ENCODE measurements at places on chromosomes 11 and 22. TPM values are rescaled to one million over a fixed set of nuclear protein-coding genes. Genes with fewer than 3 reads are reported as not detected.

Gene HTR3A
- total RNA-seq = 0.25 TPM

- DNase-seq = no peak
Observed at GRCh38 chr11:45089251-45089650, 57.2 kb upstream of the PRDM11 start.

Gene CEP164
- 27.5 TPM for total RNA-seq

DNA sequence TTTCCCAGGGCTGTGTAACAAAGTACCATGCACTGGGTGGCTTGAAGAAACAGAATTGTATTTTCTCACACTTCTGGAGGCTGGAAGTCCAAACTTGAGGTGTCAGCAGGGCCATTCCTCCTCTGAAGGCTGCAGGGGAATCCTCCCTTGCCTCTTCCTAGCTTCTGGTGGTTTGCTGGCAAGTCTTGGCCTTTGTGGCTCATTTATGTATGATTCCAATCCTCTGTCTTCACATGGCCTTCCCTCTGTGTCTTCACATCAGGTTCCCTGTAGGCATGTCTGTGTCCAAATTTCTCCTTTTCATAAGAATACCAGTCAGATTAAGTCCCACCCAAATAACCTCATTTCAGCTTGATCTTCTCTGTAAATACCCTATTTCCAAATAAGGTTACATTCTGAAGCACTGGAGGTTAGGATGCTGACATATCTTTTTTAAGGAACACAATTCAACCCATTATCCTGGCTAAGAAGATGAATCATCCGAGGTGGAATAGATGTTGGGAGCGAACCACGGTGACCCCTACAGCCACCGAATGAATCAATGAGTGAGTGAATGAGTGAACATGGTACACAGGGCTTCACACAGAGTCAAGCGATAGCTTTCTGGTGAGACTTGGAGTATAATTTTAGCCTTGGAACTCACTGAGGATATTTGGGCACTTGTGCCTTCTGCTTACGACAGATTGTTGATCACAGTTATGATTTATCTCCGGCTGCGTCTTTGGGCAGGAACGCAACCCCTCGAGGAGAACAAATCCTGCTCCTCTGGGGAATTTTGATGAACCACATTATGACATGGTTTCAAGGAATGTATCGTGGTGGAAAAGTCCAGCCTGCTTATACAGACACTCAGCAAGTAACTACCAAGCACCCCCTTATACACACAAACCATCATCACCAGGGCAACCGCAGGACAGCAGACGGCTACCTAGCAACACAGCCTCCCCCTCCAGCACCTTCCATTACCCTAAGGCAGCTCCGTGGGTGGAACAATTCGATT lies 34.3 kb upstream of the MICAL2 start:
- DNase-seq = peak; percentile 99

Gene CCDC73
- total RNA-seq = 0.07 TPM

DNA sequence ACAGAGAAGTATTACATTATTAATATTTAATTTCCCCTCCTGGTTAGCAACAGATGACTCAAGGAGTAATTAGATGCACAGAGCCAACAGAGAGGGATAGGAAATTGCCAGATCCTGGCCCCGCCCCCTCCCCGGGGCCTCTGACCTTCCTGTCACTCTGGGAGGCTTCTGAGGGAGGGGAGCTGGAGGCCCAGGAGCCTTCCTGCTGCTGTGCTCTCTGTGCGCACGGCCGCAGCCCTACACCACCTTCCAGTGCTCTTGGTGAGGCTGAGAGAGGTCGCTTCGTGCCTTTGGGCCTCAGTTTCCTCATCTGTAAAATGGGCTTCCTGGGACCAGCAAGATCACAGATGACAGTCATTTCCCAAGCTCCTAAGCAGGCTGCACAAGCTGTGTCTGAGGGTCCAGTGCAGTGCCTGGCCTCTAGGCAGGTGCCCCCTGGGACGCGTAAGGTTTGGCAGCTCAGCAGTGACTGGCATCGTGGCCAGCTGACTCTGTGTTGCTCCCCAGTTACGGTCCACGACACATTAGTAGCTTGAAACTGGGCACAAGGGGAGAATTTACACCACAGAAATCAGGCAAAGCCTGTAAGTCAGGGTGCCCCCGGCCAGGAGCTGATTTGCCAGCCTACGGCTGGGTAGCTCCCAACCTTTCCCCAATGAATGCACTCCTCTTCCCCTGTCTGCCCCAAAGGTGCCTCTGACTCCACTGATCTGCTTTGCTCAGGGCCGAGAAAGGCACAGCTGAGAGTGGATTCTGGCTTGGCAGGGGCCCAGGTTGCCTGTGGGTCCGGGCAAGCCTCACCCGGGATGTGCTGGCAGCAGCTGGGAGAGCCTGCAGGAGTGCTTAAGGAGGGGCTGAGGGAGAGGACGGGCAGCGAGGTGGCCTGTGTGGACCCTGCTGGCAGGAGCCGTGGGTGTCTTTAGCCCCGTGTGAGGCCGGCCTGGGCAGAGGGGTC lies 2.3 kb downstream of the ADORA2A start:
- DNase-seq = no peak

- no peak for DNase-seq
Observed at GRCh38 chr11:130508913-130509312, 60.5 kb downstream of the ADAMTS15 start.

Gene FADS1
- total RNA-seq = 96.3 TPM

- no peak for DNase-seq
Observed at GRCh38 chr11:94769880-94770279, 1.7 kb downstream of the AMOTL1 start.

DNA sequence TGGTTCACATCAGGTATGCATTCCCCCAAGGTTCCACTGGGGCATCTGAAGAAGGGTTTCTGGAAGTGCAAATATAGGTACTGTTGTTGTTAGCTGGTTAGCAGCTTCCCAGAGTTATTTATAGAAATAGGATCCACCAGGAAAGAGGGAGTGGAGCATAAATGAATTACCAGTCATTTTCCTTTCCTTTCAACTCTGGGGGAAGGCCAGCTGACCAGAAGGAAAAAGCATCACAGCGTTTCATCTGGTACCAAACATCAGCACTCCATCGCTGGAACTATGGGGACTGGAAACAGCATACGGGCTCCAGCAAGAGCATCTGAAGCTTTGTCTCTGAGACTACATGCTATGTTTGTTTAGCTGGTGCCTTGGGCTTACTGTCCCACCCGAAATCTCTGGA lies 378.2 kb upstream of the NARS2 start:
- DNase-seq = no peak

GRCh38 chr22:28146401-28147314 lies 227.6 kb upstream of the PITPNB start:
- no peak for DNase-seq

DNA sequence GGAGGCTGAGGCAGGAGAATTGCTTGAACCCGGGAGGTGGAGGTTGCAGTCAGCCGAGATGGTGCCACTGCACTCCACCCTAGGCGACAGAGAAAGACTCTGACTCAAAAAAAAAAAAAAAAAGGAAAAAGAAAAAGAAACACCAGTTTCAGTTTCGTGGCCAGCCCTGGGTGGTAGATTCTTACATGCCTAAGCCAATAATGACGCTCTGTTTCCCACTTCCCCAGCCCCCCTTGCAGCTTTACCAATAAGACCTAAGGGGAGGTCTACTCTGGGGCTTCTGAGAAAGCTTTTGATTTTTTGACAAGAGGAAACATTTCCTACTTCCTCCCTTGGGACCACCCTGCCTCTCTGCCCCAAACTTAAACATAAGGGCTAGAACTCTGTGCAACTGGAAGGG lies 30.0 kb upstream of the PTPRJ start:
- no peak for DNase-seq

DNA sequence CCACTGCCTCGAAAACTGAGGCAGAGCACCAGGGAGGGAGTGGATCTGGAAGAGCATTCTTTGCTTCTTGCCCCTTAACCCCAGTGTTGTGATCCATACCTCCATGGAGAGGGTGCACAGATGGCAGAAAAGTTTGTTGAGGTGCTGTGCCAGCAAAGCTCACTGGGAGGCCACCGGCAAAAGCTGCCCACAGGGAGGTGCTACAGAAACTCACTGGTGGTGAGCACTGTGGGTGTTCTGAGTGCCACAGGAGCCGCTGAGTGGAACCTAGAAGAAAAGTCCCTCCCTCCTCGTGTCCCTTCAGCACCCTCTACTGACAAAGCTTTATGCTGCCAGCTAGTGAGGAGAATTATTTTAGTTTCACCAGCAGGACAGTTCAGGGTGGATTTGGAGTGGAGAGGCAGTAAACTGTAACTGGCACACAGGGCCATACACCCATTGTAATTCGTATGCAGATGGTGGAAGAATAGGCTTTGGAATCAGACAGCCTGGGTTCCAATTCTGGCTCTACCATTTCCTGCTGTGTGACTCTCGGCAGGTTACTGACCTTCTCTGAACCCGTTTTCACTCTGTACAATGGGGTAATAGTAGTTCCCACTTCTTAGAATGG lies 84.6 kb downstream of the SWAP70 start:
- peak; percentile 58 for DNase-seq

Gene RHOD
- total RNA-seq = 97.0 TPM

Gene DDX10
- 29.0 TPM for total RNA-seq

- DNase-seq = no peak
Observed at GRCh38 chr11:129750343-129751292, 65.0 kb upstream of the TMEM45B start.

Gene KCNJ4
- not detected for total RNA-seq

- no peak for DNase-seq
Observed at GRCh38 chr22:36990457-36990856, 28.8 kb downstream of the TST start.

Gene FJX1
- total RNA-seq = 37.2 TPM

- no peak for DNase-seq
Observed at GRCh38 chr11:118684187-118684586, 4.7 kb upstream of the TREH start.

DNA sequence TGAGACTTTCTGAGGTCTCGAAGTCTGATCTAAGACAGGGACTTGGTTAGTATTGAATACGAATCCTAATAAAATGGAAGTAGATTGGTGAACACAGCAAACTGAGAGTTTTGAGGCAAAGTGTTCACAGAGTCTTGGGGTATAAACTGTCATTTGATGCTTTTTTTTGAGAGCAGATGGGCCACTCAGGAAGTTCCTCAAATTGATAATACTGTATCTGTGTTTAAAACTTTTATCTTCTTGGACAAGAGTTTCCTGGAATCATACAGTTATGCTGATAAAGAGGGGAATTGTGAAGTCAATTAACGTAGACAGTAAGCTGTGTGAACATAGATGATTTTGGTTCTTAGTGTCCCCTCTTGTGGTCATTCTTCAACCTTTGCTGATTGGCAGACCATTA lies 80.0 kb upstream of the CLPB start:
- DNase-seq = no peak

DNA sequence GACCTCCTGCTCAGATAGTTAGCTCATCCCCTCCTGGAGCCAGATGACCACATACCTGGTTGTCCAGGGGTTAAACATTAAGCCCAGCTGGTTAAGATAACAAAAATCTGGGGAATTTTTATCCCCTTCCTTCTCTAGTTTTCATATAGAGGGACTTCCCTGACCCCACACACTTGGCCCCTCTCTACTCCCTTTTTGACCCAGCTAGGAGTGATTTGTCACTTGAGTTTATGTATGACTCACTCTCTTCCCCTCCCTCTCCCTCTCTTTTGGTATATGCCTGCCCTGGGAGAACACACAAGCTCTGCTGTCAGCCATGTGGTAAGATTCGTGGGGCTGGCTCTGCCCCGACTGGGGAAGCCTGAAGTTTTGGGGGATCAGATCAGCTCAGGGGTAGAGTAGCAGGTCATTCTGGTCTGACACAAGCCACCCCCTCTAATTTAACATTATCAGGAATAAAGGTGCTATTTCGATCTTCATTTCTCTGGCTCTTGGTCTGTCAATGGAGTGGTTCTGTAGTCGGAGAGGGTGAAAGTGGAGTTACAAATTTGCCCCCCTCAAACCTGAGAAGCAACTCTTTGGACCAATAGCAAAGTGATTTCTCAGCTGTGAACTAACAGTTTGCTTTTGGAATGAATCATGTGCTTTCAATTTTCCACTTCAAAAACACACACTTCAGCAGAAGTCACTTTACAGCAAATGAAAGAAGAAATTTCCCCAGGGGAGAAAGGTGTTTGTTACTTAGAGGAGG lies 415.3 kb upstream of the CADM1 start:
- peak; percentile 89 for DNase-seq

GRCh38 chr11:124748481-124749343 lies 3.3 kb downstream of the VSIG2 start:
- no peak for DNase-seq

DNA sequence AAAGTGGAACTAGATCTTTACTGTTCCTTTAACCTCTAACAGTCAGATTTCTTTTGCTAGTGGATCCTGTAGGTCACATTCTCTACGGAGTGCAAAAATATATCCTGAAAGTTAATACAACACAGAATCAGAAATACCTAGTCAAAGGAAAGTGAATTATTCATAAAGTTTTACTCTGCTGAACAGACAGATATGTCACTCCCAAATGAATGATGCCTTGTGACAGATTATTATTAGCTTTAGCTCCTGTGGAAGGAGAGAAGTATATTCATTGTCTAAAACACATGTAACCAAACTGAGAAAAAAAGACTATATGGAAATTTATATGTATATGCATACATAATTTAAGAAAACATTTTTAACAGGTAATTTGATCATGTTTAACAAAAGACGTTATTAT lies 1497.2 kb upstream of the RAG2 start:
- DNase-seq = no peak

Gene DSCAML1
- 0.21 TPM for total RNA-seq

- no peak for DNase-seq
Observed at GRCh38 chr22:40594346-40594745, 42.2 kb downstream of the MRTFA start.

- no peak for DNase-seq
Observed at GRCh38 chr22:49765951-49766350, 61.7 kb downstream of the BRD1 start.

DNA sequence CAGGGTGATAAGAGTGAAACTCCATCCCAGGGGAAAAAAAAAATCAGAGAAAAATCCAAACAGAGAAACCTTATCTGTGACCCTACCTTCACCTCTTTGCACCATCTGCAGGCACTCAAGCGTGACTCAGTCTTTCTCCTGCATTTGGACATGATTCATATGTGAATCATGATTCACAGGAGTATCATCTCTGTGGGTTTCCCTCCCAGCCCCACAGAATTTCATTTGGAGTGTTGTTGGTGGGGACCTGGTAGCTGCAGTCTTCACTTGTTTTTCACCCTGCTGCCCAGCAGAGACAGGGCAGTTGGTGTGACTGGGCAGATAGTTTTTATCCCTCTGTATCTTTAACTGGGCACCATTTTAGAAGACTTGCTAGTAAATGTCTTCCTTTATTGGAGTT lies 75.7 kb downstream of the DEPDC5 start:
- DNase-seq = peak; percentile 72

DNA sequence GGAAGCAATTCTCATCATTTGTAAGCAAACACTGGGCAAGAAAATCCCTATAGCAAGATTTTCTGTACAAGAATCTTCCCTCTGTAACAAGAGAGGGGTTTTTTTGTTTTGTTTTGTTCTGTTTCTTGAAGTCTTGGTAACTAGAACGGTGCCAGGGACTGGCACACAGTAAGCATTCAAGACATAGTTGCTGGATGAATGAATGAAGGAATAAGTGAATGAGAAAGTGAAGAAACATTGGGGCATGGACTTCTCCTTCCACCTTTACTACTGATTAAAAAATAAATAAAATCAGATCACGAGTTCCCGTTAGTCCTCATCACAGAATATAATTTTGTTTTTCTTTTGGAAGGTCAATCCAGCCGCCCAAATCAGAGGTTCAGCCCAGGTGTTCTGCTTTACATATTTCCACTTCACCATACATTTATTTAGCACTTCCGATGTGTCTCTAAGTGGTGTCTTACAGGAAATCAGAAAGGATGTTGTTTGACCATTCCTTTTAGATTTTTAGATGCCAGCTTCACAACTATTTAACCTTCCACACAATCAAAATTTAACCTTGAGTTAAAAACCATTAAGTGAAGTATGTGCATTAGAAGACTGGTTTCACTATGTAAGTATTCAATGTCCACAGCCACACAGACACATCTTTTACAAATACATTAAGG lies 281.2 kb downstream of the CADM1 start:
- no peak for DNase-seq

Gene WNT11
- 0.21 TPM for total RNA-seq
